ENCODE measurements at places on chromosomes 16 and 17.

GRCh38 chr17:42517516-42517915 lies 18.5 kb upstream of the NAGLU start:
- DNase-seq, result peak; percentile 75

- no peak for DNase-seq
These were observed 1.4 kb downstream of the CUEDC1 start for GRCh38 chr17:57953705-57954396.

- DNase-seq, result no peak
These were observed 26.8 kb upstream of the SLC5A10 start for GRCh38 chr17:18925187-18925586.

- DNase-seq, result no peak
These were observed 1.2 kb downstream of the SIAH1 start for GRCh38 chr16:48383877-48384519.

DNA sequence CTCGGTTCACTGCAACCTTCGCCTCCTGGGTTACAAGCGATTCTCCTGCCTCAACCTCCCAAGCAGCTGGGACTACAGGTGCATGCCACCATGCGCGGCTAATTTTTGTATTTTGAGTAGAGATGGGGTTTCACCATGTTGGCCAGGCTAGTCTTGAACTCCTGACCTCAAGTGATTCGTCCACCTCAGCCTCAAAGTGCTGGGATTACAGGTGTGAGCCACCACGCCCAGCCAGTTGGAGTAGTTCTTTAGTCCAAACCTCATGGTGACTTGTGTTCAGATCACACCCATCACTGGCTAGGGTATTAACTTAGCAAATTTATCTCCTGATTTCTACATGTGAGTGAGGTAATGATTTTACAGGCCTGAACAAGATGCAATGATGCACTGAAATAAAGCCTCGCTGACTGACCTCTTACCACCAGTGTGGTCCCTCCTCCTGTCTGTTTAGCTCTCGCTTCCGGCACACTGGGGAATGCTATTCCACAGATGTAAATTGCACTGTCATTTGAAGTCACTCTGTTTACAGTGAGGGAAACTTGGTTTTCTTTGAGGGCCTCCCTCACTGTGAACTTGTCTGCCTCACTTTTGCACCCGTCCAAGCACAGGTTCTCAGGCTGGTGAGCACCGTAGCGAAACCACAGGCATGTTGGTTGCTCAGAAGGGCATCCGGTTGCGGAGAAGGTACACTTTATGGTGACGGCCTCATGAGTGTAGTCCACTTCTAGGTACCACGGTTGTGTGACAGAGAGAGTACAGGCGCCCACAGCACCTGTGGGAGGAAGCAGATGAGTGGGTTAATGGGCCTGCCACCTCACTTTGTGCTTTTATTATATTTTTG lies 5.5 kb downstream of the IGSF6 start:
- DNase-seq, result peak; percentile 42

DNA sequence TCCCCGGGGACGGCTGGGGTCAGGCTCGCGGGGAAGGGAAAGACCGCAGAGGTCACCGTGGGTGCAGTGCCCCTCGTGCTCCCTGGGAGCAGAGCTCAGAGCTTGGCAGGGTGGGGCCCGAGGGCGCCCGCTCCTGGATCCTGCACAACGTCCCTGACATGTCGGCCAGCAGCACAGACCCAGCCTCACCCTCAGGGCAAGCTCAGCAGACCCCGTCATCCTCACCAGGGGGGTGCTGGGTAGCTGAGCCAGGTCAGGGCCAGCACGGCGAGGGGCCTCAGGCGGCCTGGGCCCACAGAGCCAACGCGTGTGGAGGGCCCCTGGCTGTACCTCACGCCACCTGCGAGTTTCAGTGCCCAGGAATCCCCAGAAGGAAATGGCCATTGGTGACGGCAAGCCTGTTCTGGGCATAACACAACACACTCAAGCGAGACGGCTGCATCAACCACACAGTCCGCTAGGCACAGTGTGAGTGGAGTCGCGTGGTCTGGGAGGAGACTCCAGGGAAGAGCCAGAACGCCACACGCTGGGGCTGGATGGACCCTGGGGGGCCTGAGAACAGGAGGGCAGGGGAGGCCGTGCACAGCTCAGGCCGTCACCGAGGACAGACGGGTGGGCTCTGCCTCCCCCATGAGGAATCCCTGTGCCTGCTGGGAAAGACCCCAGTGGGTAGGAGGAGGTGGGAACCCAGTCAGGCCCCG lies 60.3 kb downstream of the ZNF778 start:
- DNase-seq, result no peak

GRCh38 chr16:28195859-28196258 lies 15.9 kb downstream of the XPO6 start:
- no peak for DNase-seq

DNA sequence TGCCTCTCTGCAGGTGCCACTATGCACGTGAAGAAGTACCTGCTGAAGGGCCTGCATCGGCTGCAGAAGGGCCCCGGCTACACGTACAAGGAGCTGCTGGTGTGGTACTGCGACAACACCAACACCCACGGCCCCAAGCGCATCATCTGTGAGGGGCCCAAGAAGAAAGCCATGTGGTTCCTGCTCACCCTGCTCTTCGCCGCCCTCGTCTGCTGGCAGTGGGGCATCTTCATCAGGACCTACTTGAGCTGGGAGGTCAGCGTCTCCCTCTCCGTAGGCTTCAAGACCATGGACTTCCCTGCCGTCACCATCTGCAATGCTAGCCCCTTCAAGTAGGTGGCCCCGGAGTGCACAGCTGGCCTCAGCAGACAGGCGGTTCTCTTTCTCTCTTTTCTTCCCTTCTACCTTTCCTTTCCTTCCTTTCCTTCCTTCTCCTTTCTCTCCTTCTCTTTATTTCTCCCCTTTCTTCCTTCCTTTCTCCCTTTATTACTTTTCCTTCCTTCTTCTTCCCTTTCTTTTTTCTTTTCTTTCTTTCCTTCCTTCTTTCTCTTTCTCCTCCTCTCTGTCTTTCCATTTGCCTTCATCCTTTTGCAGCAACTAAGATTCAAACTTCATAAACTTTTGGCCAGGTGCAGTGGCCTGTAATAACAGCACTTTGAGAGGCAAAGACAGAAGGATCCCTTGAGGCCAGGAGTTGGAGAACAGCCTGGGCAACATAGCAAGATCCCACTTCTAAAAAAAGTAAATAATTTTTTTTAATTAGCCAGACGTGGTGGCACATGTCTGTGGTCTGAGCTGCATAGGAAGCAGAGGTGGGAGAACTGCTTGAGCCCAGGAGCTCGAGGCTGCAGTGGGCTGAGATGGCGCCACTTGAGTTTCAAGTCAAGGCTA lies 46.7 kb downstream of the SCNN1B start:
- no peak for DNase-seq

DNA sequence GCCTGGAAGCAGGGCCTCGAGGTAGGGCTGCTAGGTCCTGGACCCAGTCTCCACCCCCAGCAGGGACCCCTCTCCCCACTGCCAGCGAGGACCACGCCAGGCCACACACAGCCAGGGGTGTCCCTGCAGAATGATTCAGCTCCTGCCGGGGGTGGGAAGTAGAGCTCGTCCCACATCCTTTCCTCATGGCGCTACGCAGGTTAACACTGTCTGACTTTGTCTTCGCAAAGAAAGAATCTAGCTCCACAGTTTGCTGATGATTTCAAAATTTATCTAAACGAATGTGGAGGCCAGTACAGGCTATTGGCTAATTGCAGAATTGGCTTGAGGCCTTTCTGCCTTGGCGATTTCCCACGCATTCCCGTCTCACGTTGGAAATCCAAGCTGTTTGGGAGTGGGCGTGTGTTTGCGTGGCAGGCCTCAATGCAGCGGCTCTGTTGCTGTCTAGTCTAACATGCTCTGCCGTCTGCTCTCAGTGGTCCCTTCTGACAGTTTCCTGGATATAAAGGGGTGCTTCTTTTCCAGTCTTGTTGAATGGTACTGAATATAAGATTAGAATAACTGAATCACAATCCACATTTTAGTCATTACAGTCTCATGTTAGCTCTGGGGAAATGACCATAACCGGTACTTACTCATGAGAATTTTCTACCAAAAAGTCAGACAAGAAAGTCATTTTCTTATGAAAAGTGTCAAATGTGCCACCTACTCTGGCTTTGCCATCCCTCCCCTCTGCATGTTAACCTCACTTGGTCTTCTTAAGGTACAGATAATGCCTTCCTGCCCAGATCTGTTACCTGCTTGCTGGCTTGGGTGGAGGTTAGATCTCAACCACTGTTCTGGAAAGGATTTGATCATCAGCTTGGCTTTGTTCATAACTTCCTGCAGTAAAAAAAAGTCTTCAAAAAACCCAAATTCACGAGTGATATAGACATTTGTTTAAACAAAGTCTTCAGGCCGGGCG lies 252.4 kb downstream of the NTN1 start:
- DNase-seq, result no peak

GRCh38 chr17:12812877-12813276 lies 23.6 kb downstream of the ARHGAP44 start:
- DNase-seq, result no peak

- DNase-seq, result no peak
These were observed 5.8 kb downstream of the ZNF689 start for GRCh38 chr16:30604316-30604947.

DNA sequence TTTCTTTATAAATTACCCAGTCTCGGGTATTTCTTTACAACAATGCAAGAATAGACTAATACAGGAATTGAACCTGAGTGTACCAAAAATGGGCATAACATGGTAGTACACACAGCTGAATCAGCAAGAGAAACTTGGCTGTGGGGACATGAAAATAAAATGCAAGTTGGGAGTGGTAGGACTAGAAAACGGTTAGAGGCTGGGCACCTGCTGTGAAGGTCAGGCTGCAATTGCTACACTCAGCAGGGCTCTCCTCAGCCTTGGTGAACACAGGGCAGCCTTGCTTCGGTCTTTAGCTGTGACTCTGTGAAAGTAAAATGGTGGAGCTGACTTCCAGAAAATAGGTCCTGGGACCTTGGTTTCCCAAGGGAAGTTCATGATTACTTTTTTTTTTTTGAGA lies 45.6 kb downstream of the CNGB1 start:
- no peak for DNase-seq

GRCh38 chr16:72824761-72825160 lies 223.2 kb downstream of the ZFHX3 start:
- no peak for DNase-seq

GRCh38 chr17:40727447-40728231 lies 24.1 kb upstream of the KRT24 start:
- no peak for DNase-seq

GRCh38 chr16:4660454-4661007 lies 32.8 kb upstream of the NUDT16L1 start:
- DNase-seq, result no peak

GRCh38 chr17:81488276-81488860 lies 24.2 kb downstream of the ACTG1 start:
- no peak for DNase-seq

- DNase-seq, result no peak
These were observed 188.6 kb upstream of the CCL2 start for GRCh38 chr17:34066528-34066927.

DNA sequence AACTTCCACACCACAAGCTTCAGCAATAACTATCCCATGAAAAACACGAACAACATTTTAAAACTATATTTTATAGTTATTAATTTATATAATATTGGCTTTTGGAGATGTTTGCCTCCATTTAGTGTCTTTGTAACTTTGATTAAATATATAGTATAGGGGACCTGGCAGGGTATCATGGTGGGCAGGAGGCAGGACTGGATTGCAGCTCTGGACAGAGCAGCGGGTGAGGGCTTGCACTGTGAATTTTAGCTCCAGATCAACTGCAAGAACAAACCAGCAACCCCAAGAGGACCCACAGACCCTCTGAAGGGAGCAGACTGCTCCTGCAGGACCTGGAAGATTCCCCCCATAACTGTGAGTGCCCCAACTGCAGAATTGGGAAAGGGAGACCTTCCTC lies 777.9 kb downstream of the KCNJ2 start:
- DNase-seq, result no peak

- no peak for DNase-seq
These were observed 1.2 kb downstream of the QPRT start for GRCh38 chr16:29680180-29680598.

DNA sequence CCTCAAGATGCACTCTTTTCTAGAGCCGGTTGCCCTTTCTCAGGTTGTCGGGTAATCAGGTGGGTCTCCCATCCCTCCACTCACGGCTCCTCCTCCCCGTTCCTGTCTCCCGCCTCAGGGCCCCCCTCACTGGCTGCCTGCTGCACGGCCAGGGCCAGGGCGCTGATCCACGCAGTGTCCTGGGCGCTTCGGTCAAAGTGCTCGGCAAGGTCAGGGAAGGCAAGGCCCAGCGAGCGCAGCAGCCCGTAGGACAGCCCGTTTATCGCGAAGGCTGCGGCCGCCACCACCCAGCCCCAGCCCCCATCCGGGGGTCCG lies 753 bp downstream of the SLC16A11 start:
- no peak for DNase-seq

- no peak for DNase-seq
These were observed 4.0 kb downstream of the NDEL1 start for GRCh38 chr17:8439681-8440080.
